ENCODE measurements at places on chromosomes 3 and 15.

- no peak for DNase-seq
These were observed 76.9 kb downstream of the CACNA1D start for GRCh38 chr3:53571264-53571663.

GRCh38 chr15:48856942-48857341 is 21.0 kb upstream of the EID1 start:
- DNase-seq = no peak

DNA sequence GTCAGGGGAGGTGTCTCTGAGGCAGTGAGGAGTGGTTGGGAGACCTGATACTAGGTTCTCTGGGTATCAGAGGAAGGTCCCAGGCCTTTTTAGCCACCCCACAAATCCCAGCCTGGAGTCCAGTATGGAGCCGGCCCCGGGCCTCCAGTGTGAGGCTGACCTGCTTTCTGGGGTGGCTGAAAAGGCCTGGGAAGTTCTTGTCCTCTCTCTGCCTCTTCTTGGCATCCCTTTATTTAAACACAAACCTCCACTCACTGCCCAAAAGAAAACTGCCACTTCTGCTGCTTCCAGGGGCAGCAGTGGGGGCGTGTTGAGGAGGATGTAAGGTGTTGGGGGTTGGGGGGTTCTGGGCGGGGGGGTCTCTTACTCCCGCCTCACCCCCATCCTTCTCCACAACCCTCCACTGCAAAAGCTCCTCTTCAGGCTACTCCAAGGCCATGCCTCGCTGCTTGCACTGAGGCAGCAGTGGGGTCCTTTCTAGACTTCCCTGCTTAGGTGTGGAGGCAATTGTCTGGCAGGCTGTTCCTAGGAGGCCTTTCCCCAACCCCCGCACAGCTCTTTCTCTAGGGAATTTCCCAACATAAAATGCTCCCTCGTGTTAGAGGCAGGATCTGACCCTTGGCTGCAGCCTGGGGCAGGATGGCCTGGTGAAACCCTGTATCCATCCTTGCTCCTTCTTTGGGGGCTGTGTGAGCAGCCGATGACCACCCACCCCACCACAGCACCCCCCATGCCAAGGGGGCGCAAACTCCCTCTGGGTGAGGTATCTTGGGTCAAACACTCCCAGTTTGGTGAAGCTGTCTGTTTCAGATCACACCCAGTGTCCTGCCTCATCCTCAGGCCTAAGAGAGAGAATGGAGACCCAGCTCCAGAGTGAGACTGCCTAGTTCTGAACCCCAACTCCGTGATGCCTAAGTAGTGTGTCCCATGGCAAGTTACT is 12.1 kb upstream of the RAD18 start:
- DNase-seq = no peak

GRCh38 chr15:79467865-79468586 is 35.9 kb downstream of the MINAR1 start:
- no peak for DNase-seq

DNA sequence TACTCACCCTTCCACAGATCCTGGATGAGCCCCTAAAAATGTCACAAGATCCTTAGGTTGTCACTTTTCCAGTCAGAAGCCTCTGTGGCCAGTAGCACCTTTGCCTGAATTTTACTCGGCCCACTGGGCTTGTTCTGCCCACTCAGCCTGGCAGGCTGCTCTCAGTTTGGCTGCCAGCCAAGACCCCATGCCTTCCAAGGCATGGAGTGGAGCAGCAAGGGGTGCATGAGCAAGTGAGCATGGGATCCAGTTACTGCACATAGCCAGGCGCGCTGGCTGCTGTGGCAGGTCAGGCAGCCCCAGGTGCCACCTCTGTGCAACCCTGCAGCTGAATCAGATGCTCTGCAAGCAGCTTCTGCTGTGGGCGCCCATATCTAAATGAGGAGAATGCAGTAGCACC is 79.3 kb downstream of the CGGBP1 start:
- DNase-seq = no peak

DNA sequence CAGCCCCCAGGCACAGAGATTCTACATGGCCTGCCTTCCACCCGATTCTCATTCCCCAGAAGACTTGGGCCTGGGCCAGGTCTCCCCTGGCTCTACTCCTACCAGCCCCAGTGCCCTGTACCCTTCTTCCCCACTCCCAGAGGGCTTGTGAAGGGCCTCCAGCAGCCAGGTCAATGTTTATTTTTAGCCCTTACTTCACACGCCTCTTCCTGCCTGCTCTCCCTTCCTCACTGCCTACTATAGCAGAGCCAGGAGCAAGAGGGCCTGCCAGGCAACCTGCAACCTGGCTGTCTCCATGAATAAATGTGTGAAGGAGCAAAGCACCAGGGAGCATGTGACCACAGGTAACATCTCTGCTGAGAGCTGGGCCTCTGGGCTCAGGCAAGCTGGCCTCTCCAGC is 26.4 kb upstream of the APEH start:
- no peak for DNase-seq

DNA sequence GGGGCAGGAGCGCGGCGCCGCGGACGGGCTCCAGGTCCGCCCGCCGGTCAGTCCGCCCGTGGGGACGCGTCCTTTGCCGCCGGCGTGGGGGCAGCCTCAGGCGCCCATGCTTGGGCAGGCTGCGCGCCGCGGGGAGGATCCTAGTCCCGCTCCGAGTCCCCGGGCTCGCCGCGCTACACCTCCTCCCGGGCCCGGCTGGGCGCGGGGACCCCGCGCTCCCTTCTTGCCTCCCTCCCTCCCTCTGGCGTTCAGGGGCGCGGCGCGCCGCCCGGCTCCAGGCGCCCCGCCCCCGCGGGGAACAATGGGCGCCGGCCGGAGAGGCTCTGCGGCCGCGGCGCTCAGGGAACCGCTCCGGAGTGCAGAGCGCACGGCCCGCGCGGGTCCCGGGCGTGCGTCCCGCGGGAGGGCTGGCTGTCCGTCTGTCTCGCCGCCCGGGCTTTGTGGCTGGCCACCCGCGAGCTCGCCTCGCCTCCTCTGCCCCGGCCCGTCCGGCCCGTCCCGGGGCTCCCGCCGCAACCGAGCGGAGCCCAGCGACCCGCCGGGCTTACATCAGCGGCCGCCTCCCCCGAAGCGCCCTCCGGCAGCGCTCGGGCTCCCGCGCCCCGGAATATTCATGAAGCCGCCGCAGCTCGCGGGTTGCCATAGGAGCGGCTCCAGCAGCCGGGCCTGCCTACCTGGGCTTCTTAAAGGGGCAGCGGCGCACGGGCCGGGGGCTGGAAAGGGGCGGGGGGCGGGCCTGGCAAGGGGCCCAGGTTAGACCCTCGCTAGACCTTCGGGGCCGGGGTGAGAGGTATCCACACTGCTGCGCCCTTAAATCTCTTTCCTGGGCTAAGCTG is at the start of gene HCN4:
HCN4 (minus strand) TSS at position 658 of the 836 bp plus-strand sequence. CDS start 688 bp downstream, outside the sequence.
- no peak for DNase-seq

GRCh38 chr15:70356919-70357318 is 259.2 kb upstream of the TLE3 start:
- DNase-seq = no peak

- DNase-seq = peak; percentile 79
These were observed 84.8 kb downstream of the SMAD3 start for GRCh38 chr15:67150023-67150860.

DNA sequence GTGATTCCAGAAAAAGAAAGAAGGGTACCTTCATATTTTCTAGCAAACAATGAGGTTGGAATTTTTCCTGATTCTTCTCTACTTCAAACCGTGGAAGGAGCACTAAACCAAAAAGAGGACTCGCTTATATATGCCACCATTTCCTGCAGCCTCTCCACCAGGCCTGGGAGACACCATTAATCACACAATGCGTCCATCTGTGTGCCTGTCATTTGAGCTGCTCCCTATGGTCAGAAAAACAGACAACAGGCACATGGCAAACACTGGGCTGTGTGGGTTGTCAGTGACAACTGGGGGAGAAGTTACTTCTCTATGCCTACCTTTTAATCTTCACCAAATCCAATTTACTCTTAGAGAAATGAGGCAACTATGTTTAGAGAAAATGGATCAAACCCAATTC is 71.9 kb downstream of the NR2F2 start:
- no peak for DNase-seq

GRCh38 chr3:71273453-71273852 is 310.1 kb downstream of the FOXP1 start:
- no peak for DNase-seq

- no peak for DNase-seq
These were observed 9.0 kb upstream of the THRB start for GRCh38 chr3:24503616-24504113.

DNA sequence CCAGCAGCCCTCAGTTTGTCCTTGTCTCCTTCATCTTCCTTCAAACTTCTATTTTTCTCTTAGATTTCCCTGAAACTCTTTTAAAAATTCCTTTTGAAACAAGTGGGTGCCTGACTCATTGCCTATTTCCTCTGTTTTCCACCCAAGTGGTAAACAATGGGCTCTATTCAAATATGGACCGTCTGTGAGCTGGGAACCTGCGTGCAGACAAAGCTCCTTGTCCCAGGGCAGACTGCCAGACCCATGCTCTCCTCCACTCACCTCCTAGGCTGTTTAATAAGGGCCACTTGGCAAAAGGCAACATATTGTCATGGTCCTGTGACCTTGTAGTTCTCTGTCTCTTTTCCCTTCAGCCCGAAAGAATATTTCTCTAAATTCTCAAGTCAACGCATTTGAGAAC is 332.7 kb upstream of the THBS1 start:
- no peak for DNase-seq

- DNase-seq = no peak
These were observed 17.8 kb downstream of the HERC1 start for GRCh38 chr15:63815796-63816533.

GRCh38 chr15:39180483-39180933 is 400.4 kb upstream of the THBS1 start:
- DNase-seq = no peak

GRCh38 chr3:62700357-62700756 is 174.9 kb downstream of the CADPS start:
- DNase-seq = no peak

- DNase-seq = no peak
These were observed 853.4 kb downstream of the IGSF11 start for GRCh38 chr3:118181274-118181673.

DNA sequence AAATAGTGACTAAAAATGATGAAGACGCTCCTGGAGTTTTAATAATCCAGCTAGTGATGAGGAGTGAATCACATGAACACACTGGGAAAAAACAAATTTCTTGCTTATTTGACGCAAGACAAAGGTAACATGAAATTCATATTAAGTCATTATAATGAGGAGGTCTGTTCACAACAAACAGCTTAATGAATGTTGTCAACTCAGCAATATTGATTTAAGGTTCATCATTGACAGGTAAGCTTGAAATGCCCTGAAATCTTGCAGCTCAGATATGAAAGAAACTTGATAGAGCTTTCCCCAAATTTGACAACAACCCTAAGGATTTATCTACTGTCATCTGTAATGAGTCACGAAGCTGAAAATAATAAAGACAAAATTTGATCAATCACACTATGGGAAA is 108.1 kb upstream of the SELENOK start:
- no peak for DNase-seq

GRCh38 chr3:25025236-25025635 is 402.8 kb upstream of the RARB start:
- no peak for DNase-seq

DNA sequence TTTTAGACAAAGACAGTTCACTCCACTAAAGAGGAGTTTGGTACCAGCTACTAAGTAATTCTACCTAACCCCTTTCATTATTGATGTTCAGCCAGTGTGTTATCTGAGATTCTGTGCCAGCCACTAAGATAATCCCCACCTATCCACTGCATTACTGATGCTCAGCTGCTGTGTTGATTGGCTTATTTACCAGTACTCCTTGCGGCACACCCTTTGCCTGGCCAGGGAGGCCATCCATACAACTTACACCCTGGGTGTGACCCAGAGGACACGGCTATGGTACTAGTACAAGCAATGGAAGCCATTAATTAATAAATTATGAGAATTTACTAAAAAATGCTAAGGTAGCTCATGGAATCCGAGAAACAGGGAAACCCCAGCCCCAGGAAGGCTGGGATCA is 290.7 kb upstream of the CTNNB1 start:
- no peak for DNase-seq

DNA sequence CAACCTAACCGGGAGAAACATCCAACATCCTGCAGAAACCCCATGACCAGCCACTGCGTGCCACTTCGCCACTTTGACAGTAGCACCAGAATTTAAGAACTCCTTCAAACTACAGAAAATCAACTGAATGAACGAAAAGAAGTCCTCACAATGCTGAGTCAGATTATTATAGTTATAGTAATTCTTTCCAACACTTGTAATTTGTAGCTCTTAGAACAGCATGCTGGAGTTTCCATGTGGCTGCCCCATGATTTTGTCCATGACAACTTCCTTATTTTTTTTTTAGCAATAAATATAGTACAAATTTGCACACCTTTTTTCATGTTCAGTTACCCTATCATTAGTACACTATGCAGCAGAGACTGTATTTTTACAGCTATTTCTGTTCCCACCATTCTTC is 26.1 kb upstream of the SSR3 start:
- DNase-seq = no peak

DNA sequence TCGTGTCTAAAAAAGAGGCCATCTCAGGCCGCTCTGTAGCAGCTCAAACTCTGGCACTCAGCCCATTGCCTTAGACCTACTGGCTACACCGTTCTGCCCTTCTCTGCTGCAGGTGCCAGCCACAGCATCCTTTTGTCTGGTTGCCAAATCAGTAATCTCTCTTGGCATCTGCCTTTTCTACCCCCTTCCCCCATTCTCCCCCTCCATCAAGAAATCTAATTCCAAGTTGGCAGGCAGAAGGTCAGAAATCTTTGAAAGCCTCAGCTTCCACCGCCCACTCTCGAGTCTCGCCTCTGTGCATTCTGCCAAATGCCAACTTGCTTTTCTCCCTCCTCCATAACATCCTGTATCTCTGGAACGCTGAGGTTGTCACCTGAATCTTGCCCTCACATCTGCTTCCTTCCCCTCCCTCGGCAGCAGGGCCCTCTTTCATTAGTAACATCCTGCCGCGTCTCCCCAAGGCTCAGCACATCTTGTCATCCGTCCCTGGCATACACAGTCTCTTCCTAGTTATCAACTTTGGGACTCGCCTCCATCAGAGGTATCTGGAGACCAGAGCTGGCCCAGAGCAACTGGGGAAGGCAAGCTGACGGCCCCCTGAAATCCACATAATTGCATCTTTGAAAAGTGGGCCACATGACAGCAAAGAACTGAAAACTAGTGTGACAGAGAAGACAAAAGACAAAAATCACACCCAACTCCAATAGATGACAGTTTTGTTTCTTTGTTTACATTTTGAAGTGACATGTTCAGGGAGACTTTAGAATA is 312.0 kb upstream of the CCDC54 start:
- DNase-seq = no peak

DNA sequence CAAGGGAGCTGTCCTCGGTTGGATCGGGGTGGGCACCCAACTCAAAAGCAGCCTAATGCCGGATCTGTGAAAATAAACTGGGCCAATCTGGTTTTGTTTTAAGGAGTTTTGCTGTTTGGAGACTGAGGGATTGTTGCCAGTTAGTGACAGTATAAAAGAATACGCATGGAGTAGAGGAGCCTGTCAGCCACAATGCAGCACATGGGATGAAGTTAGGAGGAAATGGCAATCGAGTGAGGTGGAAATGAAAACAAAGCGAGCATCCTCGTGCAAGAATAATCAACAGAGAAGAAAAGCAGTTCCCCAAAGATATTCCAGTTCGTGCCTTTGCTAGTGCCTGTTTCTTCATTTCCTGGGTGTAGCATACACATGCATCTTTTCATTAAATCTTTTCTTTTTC is 108.4 kb upstream of the RORA start:
- no peak for DNase-seq

Measured in activated effector memory CD4-positive, alpha-beta T cell treated with anti-CD3 and anti-CD28 coated beads, Interleukin-2, amount 50 U/mL, for 16 hours (primary cell).